Suppressor macrophage treated with lipopolysaccharide for 1 hour (primary cell): ENCODE measurements at places on chromosomes 1 and 21.

DNA sequence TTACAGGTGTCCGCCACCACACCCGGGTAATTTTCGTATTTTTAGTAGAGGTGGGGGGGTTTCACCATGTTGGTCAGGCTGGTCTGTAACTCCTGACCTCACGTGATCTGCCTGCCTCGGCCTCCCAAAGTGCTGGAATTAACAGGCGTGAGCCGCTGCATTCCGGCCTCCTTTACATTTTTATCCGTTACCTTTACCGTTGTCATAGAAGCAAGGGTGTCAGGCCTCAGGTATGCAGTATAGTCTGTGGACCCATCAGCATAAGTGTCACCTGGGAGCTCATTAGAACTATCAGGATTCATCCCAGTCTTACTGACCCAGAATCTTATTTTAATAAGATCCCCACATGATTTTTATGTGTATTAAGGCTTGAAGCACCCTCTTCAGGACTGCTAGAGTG is 5.4 kb downstream of the CDC42 start:
- DNase-seq = no peak

DNA sequence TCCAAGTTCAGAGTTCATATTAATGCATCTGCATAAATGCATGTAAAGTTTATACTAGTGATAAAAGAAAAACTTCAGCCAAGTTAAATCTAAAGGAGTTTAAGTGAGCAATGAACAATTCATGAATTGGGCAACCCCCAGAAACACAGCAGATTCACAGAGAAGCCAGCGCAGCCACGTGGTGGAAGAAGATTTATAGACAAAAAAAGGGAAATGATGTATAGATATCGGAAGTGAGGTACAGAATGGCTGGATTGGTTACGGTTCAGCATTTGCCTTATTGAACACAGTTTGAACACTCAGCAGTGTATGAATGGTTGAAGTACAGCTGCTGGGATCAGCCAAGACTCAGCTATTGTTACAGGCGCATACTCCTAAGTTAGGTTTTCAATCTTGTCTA is 5.7 kb downstream of the AK5 start:
- no peak for DNase-seq

DNA sequence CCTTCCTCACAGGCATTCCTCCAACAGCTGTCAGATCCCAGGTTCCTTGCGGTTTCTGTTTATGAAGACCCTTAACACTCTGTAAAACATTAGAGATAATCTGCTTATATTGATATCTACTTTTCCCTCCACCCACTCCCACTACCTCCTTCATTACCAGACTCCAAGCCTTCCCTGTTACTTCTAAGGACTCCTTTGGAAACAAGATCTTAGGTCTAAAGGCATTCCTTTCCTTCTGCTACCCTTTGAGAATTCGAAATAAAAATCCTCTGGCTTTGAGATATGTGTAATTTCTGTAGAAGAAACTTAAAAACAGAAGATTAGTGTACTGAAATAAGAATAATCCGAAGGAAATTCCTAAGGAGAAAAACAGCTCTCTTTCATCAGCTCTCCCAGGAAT is 23.7 kb upstream of the LYPLAL1 start:
- DNase-seq = no peak

- DNase-seq = no peak
These were observed 52.0 kb downstream of the TMCO4 start for GRCh38 chr1:19747761-19748160.

GRCh38 chr1:61956784-61957183 is 214.5 kb downstream of the PATJ start:
- DNase-seq = no peak

DNA sequence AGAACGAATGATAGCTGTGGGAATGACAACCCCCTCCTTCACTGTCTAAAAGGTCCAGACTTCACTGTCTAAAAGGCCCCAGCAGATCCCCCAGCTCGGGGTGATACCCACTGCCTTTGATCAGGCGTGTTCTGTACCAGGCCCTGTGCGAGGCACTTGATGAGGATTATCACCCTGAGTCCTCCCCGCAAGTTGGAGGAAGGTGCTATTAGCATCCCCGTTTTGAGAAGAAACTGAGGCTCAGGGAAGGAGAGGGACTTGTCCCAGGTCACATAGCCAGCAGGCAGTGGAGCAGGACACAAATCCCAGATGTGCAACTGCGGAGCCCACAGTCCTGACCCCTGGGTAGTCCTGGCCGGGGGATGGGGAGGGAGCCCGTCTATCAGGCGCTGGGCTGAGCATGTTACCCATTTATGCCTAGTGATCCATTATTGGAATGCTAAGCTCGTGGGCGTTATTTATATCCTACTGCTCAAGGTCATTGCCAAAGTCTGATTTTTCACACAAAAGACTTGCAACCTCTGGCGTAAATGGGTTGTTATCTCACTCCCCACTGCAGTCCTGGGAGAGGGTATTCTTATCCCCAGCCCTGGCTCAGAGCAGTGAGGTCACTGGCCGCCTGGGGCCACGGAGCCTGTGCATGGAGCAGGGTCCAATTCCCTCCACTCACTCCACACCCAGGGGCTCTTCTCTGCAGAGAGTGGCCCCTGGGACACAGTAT is 722.2 kb downstream of the MATN1 start:
- no peak for DNase-seq

DNA sequence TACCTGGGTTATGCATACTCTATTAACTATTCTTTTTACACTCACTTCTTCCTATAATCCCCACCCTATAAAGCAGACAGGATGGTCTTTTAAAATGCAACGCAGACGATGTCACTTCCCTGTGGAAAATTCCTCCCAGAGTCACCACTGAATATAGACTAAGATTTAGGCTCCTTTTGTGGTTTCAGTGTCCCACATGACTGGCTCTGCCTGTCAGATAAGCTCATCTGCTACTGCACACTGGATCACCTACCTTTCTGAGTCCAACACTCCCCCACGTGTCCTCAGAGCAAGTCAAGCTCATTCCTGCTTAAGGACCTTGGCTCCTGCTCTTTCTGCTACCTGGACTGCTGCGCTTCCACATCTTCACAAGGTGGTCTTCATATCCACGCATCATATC is 73.0 kb upstream of the SIPA1L2 start:
- DNase-seq = no peak

DNA sequence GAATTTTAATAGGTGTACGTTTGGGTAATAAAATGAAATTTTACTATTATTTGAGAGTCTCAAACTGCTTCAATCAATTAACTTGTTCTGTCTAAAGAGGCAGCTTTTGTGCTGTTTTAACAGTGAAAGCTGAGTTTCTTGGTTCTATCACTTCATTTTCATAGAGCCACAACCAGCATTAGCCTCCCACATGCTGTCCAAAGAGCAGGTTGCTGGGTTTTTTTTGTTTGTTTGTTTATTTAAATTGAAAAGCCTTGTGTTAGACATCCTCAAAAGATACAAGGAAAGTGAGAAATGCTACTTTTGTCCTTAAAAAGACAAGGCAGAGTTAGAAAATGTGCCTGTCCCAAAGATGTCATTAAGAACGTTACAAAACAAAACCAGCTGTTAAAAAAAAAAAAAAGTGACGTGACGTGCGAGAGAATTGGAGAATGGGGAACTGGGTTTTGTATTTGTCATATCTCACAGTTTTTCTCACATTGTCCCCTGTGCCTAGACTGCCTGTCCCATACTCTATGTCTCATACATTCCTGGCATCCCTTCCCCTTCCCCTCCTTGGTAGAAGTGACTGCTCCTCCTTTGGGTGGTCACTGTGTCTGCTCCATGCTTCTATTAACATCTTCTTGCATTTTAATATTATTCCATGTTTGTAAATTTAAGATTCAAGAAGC is 63.1 kb upstream of the CD34 start:
- peak; percentile 85 for DNase-seq

GRCh38 chr1:215166886-215167285 is 84.3 kb downstream of the KCNK2 start:
- DNase-seq = no peak

GRCh38 chr1:246875041-246876026 is 56.4 kb downstream of the AHCTF1 start:
- DNase-seq = peak; percentile 3

- no peak for DNase-seq
These were observed 1.1 kb downstream of the GABRD start for GRCh38 chr1:2020310-2020655.

GRCh38 chr1:42524330-42524729 is 61.2 kb downstream of the CCDC30 start:
- no peak for DNase-seq

GRCh38 chr21:35559829-35560225 is 500.5 kb downstream of the SETD4 start:
- peak; percentile 47 for DNase-seq

GRCh38 chr1:3651026-3651929 is 1.0 kb upstream of the TP73 start:
- peak; percentile 37 for DNase-seq

- peak; percentile 96 for DNase-seq
These were observed 5.4 kb downstream of the OBSCN start for GRCh38 chr1:228212966-228213844.

DNA sequence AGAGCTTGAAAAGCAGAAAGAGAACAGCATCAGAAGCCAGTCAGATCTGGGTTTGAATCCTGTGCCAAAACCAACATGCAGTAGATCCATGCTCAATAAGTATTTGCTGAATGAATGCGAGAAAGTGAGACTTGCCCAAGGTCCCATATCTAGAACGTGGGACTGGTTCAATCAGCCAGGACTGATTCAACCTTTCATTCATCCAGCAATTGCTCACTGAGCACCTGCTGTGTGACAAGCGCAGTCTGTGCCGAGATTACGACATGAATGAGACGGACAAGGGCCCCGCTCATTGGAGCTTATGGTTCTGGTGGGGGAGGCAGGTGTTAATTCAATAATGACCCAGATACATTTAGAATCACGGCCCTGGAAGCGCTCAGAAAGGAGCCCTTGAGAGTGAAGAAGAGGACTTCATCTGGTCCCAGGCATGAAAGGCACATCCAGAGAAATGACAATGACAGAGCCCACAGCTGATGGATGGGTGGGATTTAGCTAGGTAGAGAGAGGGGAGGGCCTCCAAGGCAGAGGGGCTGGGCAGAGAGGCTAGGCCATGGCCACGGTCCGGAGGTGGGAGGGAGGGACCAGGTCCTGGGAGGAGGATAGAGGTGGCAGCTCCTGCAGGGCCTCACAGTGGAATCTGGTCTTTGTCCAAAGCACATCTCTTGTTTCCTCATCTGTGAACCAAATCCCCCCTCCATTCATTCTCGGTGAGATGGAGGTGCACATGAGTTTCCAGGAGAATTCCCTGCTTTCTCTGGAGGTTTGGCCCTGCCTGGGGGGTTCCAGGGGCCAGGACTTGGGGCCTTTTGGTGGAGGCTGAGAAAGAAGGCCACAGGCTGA is 4.2 kb upstream of the FAM131C start:
- DNase-seq = no peak

DNA sequence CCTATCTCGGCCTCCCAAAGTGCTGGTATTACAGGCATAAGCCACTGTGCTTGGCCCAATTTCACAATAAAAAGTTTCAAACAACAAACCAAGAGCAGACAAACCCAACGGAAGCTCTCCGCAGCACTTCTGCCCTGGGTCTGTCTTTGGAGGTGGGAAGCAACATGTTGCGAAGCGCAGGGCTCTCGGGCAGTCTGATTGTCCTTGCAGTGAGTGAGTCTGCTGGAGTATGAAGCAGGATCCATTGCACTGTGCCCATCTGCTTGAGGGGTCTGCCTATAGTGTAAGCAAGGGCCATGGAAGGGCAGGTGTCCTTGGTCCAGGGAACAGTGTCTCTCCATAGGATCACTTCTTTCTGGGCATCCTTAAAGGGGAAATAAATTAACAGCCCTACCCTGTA is 14.6 kb upstream of the PARP1 start:
- no peak for DNase-seq

DNA sequence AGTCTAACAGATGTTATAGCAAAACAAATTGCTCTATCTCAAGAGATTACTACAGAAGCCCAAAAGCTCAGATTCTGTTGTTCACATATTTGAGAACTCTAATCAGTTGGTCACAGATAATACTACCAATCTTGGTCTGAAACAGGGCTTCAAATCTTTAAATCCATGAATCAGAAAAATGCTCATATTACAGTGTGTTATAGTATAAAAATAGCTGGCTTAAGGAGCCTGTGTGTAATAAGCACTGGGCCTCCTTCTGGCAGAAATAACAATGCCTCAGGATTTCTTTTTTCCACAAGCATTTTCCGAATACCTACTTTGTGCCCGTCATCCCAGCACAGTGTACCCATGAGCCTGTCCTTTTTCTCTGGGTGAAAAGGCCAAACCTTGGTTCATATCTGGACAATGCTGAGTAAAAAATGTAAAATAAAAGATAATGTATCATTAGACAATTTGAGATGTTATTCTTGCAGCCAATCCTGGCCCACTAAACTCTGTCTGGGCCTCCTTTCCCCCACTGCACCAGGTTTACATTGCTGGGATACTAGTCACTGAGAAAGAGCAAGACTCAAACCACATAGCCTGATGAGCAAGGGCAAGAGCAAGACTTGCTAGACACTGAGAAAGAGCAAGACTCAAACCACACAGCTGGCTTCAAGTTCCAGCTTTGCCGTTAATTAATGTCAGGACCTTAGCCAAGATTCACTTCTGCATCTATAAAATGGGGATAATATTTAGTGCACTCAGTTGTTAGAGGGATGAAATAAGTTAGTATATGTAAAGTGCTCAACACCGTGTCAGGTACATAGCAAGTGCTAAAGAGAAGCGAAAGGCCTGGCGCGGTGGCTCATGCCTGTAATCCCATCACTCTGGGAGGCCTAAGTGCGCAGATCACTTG is 17.0 kb upstream of the ADAR start:
- no peak for DNase-seq

DNA sequence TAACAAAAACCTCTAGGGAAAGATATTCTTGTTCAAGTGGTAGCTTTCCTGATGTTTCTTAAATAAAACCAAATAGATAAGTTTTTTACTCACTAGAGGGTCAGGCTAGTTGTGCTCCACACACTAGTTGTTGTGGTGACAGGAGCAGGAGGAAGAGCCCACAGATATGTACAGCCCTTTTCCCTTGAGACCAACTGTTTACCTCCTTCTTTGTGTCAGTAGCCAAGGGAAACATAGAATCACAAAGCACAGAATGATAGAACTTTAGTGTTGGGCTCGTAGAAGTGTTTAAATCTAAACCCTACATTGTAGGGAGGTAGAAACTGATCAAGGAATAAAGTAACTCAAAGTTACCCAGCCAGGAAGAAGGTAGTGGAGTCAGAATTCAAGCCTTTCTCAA is 309.0 kb downstream of the CTH start:
- no peak for DNase-seq
